CD4-positive, alpha-beta T cell (primary cell): ENCODE measurements at places on chromosomes 6 and 20.
A peak's percentile ranks its signal among the peaks of the same experiment; 100 is the strongest.

- DNase-seq: no peak
These were observed 120.0 kb upstream of the GGTLC1 start for GRCh38 chr20:24108581-24108980.

DNA sequence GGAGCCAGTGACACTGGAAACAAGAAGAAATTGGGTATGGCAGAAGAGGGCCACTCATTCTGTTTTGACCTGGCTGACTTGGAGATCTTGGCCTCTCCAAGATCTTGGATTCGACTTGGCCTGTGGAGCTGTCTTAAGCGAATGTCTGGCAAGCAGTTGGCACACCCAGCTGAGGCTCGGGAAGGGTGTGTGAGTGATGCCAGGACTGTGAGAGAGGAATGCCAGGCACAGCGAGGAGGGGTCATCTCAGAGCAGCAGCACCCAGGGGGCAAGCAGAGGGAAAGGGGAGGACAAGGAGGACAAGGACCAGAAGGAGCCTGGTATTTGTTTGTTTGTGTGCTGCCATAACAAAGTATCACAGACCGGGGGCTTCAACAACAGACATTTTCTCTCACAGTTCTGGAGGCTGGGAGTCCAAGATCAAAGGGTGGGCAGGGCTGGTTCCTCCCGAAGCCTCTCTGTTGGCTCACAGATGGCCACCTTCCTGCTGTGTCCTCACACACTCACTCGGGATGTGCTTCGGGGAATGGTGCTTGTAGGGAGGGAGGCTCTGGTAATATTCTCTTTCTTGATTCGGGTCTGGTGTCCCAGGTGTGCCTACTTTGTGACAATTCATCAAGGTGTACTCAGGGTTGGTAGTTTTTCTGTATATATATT, 33.0 kb downstream of the RPP40 start:
- DNase-seq: no peak

- no peak for DNase-seq
These were observed 285.7 kb upstream of the PREP start for GRCh38 chr6:105688573-105688972.

- DNase-seq: no peak
These were observed 988 bp downstream of the ECHDC1 start for GRCh38 chr6:127342296-127342945.

GRCh38 chr6:69378326-69378725, 418.5 kb downstream of the LMBRD1 start:
- DNase-seq: no peak

GRCh38 chr20:19947611-19948264, 69.4 kb upstream of the NAA20 start:
- DNase-seq: no peak

GRCh38 chr6:63689421-63689820, 53.8 kb downstream of the PHF3 start:
- no peak for DNase-seq

GRCh38 chr6:127457456-127458064, 1.6 kb downstream of the KIAA0408 start:
- DNase-seq: no peak

DNA sequence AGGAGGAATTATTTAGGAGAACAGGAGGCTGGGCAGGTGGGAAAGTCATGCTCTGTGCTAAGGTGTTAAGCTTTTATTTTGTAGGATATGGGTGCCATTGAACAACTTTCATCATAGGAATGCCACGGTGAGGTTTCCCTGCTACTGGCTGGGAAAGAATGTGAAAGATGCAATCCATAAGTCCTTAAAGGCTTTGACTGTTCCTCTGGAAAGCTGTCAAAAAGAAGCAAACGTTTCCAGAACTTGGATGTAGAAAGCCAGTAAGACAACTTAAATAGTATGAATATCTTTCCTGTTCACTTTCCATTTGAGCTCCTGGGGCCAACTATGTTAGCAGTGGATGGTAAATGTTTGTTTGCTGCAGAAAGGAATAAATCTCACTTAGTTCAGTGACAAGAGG, 574.4 kb downstream of the RNF144B start:
- no peak for DNase-seq

DNA sequence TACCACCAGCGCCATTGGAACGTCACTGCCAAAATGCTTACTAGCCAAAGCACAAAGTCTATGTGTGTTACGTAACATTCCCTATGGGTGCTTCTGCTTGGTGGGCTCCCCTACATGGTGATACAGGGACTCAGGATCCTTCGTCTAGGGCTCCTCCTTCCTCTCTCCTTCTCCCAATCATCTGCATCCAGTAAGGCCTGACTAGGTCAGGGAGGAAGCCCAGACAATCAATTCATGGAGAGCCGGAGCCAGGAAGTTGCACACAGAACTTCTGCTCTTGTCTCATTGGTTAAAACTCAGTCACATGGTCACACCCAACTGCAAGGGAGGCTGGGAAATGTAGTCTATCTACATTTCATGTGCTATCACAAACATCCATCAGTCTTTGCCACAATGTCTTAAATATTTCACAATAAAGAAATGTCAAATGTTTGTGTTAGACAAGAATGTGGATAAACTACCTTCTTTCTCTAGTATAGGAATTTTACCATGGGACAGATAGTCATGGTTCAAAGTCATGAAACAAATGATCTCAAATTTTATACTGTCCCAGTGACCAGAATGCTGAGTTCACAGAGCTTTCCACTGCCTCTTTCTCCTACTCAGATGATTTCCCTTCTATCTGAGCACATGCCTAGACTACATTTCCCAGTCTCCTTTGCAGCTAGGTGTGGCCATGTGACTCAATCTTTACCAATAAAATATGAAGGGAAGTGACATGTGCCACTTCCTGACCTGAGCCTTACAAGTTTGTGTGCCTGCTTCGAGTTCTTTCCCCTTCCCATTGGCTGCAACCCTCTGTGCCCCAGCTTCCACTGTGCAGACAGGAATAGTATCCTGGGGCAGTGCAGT, 9.3 kb upstream of the KCNK15 start:
- DNase-seq: peak; percentile 74

DNA sequence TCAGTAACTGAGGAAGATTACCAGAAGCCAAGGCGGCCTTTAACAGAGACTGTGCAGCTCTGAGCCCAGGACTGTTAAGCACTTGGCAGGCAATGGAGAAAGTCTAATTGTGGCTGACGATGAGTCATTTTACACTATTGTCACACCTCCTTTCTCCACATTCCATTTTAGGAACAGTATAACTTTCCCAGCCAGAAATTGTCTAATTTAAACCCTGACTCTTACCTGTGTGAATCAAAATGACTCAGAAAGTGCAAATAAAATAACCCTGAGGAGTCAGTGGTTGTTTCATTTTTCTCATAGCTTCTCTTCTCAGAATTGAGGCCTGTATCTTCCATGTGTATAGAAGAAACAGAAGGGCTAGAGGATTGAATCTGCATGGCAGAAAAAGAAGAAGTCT, 40.0 kb upstream of the OPN5 start:
- no peak for DNase-seq

DNA sequence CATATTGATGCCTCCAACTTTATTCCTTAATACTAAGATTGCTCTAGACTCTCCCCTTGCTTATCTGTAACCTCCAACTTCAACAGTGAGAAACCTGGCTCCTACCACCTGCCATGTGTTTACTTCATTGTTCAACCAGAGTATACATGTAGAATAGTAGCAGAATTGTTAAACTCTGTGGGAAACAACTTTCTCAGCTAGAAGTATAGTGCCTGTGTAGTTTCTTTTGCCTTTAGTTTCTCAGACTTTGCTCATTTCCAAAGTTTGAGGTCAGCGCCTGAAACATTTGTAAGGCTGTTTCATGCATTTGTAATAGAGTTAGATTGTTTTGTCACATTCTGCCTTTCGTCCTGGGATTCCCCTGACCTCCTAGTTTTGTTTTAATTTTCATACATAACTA, 34.9 kb upstream of the HECA start:
- no peak for DNase-seq

DNA sequence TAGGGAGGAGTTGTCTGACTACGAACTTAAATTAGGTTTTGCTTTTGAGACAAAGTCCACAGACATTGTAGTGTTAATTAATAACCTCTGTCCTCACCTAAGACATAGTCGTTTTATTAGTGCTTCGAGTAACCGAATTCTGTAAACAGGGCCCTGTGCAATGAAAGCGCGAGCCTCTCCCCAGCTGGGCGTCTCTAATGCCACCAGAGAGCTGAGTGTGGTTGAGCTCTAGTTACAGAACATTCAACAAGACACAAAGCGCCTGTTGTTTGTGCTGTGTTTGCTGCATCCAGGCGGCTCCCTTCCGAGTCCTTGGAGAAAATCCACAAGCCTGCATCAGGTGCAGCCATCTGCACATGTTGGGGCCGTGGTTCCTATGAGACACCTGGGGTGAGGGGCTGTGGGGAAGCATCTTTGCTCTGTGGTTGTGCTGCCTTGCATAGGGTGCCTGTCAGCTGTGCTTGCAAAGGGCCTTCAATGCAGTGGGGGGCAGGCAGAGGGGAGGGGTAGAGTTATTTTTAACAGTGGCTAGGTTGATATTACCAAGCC, 63.9 kb downstream of the CD164 start:
- no peak for DNase-seq

GRCh38 chr6:140397106-140397505, 1022.7 kb upstream of the CITED2 start:
- DNase-seq: no peak

GRCh38 chr20:5773589-5773988, 23.4 kb downstream of the SHLD1 start:
- DNase-seq: no peak

- no peak for DNase-seq
These were observed 10.2 kb downstream of the CASS4 start for GRCh38 chr20:56422076-56422823.

GRCh38 chr6:149055195-149055899, 262.2 kb upstream of the TAB2 start:
- DNase-seq: no peak

DNA sequence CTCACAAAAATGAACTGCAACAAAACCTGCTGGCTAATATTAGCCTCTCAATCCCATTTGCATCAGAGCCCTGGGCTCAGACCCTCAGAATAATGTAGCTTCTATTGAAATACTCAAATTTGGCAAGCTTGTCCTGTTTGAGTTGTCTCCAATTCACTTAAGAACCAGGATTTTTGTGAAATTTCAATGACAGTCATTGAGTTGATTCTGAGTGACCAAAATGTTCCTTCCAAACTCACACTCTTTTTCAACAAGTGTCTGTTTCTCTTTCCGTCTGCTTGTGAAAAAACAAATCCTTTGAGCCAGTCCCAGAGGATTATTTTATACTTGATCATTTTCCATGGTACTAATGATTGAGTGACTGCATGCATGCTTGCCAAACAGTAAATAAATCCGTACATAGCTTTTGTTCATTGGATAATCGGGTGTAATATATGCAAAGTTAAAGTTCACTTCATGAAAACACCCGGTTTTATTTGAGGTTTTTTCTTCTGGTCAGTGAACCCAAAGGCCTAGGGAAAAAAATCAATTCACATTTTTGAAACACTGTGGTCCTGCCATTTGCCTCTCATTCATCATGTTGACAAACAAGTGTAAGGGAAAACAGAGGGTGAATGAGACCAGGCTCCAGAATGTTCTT, 16.4 kb upstream of the SLC22A2 start:
- no peak for DNase-seq

DNA sequence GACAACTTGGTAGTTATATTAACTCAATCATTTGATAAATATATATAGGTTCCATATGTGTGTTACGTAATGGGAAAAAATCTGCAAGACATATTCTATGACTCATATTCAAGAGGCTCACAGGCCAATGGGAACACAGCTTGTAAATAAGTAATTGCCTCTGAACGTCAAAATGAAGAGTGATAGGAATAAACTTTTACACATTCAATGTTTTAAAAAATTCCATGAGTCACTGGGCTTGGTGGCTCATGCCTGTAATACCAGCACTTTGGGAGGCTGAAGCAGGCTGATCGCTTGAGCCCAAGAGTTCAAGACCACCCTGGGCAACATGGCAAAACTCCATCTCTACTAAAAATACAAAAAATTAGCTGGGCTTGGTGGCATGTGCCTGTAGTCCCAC, 209.4 kb upstream of the MCHR2 start:
- no peak for DNase-seq

DNA sequence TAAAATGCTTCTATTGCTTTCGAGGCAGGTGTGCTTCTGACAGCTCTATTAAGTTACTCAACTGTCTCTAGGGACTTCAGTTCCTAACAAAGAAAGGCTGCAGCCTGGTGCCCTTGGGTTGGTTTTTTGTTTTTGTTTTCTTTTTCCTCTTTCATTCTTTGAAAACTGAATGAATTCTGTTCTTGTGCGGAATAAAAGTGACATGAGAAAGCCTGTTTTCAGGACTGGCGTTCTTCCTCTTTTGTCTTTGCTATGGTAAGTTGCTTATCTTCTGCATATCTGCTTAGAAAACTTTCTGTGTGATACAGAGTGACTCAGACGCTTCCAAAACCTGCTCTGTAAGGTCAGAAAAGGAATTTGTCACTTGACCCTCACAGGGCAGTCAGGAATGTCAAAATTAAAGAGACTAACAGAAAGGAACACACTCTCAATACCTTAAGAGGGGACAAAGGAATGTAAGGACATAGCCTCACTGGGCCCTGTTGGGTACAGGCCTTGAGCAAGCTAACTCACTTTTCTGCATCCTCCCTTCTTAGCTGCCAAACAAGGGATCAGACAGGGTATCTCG, 56.2 kb upstream of the NHSL1 start:
- no peak for DNase-seq

- no peak for DNase-seq
These were observed 778 bp upstream of the LOC128125822 start for GRCh38 chr6:63571361-63572043.

GRCh38 chr20:40189621-40190020, 499.4 kb downstream of the MAFB start:
- DNase-seq: no peak

DNA sequence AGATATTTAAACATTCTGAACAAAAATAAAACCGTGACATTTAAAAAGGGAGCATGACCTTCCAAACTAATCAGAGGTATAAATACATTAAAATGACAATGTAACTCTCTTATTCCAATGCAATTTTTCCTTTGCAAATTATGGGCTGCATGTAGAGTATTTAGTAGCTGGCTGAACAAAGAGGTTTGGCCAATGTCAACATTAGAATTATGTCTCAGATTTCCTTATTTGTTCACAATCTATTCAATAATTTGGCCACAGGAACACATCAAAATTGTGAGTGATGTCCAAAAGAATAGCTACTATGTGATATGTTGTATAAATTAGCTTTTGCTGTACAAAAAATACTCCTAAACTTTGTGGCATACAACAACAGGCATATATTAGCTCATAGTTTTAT, 580.0 kb upstream of the MARCKS start:
- no peak for DNase-seq

GRCh38 chr20:9422321-9423057, 91.9 kb upstream of the LAMP5 start:
- no peak for DNase-seq

- no peak for DNase-seq
These were observed 272.2 kb upstream of the FLRT3 start for GRCh38 chr20:14609328-14610221.

- no peak for DNase-seq
These were observed 246.6 kb downstream of the PHF3 start for GRCh38 chr6:63882208-63882607.

DNA sequence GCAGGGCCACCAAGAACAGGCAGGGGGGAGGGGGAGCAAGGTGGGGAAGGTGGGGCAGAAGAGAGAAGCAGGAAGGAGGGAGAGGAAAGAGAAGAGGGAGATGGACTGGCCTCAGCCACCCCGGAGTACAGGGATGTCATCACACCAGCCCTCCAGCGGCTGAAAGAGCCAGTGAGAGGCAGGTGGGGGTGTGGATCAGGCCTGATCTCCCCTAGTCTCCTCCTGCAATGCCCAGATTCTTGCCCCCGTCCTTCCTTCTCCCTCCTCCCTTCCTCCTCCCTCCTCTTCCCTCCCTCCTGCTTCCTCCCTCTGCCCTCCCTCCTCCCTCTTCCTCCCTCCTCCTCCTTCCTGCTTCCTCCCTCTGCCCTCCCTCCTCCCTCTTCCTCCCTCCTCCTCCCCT, 61.5 kb downstream of the YTHDF1 start:
- no peak for DNase-seq
